ENCODE measurements at places on chromosomes 4 and X.

DNA sequence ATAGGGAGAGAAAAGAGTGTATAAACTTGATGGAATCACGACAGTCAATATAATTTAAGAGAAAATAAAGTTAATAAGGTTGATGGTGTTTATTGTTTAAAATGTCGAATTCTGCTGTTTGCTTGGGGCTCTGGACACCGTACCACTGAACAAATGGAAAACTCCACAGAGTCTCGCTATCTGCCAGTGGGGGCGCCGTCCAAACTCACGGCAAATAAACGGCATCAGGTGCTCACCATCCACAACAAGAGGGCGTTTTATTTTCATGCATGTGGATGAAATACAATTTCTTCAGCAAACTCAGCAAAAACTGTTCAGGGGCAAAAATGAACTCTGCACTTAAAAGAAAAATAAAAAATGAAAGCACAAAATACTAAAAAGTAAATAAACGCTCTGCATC is 46.6 kb upstream of the FAM47C start:
- no peak for DNase-seq

DNA sequence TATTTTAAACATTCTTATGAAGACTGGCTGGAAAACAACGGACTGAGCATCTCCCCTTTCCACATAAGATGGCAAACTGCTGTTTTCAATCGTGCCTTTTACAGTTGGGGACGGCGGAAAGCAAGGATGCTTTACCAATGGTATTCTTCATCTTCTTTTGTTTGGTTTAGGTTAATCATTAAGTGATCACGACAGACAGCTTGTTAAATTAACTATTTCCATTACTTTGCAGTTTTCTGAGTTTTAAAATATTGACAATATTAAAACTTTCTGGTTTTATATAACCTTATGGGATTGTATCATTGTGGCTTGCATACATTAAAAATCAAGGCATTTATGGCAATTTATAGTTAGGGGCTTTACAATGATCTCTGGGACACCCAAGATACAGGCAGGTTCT is 3.8 kb downstream of the MBTPS2 start:
- DNase-seq, result no peak

GRCh38 chr4:111979921-111980320 is 165.3 kb upstream of the FAM241A start:
- no peak for DNase-seq

DNA sequence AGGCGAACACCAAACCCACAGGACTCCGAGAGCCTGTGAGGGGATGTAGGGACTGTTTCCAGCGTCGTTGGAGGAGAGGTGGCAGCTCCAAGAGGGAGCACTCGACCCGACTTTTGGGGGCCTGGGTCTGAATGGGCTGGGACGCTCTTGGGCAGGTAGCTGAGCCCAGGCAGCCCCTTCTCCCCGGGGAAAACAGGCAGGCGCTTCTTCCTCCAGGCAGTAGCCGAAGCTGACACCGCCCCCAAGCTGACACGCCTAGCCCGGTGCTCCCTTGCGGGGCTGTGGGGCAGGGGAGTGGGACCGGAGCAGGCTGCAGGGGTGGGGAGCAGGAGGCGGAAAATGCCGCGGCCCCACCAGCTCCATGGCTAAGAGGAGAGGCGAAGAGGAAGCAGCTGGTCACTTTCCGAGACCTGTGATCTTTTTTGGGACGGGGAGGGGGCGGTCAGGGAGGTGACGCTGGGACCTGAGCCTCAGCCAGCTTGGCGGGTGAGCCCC is 4.2 kb downstream of the NKX1-1 start:
- DNase-seq, result no peak

DNA sequence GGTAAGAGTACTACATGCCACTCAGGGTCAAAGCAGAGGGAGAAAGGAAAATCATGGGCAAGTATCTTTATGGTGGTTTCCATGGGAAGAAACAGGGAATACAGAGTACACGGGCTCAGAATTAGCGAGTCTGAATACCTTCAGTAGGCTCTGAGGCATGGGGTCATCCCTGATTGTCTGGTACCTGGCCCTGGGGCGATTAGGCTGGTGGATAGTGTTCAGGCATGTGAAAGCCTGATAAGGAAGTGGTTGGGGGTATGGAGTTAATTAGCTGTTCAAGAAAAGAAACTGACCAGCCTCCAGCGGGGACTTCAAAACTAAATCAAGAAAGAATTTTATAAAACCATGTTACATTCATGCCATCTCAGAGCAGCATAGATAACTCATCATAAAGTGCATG is 518.8 kb downstream of the RAB28 start:
- no peak for DNase-seq

- no peak for DNase-seq
These were observed 3.2 kb upstream of the HELT start for GRCh38 chr4:185015108-185015507.

- no peak for DNase-seq
These were observed 215.6 kb upstream of the PPARGC1A start for GRCh38 chr4:24105327-24106038.

- DNase-seq, result no peak
These were observed 426.5 kb upstream of the FRG1 start for GRCh38 chr4:189514209-189514608.

- DNase-seq, result no peak
These were observed 139.5 kb downstream of the MAGEC1 start for GRCh38 chrX:142043196-142043595.

DNA sequence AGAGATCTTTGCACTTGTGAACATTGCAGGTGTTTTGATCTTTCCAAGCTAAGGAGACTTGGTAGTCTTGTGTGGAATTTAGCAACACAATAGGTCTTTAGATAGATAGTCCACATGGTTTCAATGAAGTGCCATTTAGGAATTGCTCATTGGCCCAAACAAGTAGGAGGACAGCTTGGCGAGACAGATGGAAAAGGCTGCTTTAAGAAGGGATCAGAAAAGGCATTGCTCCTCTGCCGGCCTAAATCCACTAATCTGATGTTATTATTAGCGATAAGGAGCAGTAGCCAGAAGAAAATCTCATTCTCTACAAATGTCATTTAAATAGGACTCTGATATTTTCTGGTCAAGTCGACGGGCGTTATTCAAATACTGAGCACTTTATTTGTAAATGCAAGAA is 99.7 kb downstream of the AFF2 start:
- DNase-seq, result no peak

DNA sequence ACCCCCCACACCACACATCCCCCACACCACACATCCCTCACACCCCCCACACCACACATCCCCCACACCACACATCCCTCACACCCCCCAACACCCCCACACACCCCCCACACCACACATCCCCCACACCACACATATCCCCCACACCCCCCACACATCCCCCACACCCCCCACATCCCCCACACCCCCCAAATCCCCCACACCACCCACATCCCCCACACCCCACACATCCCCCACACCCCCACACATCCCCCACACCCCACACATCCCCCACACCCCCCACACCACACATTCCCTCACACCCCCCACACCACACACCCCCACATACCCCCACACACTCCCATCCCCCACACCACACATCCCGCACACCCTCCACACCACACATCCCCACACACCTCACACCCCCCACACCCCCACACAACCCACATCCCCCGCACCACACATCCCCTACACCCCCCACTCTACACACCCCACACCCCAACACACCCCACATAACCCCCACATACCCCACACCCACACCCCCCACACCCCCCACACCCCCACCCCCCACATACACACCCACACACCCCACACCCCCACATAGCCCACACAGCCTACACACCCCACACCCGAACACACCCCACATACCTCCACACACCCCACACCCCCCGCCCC is 172.9 kb downstream of the DCLK2 start:
- DNase-seq, result no peak

DNA sequence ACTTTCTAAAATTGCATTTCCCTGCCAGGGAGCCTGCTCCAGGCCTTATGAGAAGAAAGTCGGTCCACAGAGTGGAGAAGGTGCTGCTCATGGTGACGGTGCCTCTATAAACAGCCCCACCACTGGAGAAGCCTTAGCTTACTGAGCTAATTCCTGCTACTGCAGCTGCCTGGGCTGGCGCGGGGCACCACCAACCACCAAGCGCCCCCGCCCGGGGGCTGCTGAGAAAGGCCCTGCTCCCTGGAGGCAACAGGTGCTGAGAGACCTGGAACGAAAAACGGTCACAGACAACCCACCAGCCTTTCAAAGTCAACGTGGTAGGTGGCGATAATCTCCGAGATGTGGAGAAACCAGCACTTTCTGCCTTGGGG is 2.9 kb downstream of the HCFC1 start:
- peak; percentile 60 for DNase-seq

GRCh38 chr4:183399616-183400015 is 44.8 kb upstream of the CDKN2AIP start:
- DNase-seq, result no peak

- no peak for DNase-seq
These were observed 53.4 kb downstream of the ZNF518B start for GRCh38 chr4:10403633-10404445.

GRCh38 chrX:110120025-110120424 is 117.1 kb downstream of the TMEM164 start:
- no peak for DNase-seq

DNA sequence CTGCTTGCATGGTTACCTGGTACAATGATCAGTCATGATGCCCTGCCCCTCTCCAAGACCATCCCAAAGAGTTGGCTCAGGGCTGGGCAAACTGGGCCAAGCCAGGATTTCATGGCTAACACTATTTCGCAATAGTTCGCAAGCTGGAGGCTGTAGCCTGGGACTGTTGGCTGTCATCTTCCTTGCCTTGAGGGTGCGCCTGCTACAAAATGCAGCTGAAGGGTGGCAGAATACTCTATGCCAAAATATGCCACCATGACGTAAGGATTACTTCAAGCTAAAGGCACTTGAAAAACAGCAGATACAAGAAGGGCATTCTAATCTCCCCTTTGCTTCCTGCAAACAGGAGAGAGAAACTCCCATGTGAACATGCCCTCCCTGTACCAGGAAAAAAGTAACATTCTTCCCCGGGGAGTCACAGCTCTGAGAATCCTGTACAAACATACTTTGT is 21.0 kb downstream of the SAT1 start:
- DNase-seq, result no peak

DNA sequence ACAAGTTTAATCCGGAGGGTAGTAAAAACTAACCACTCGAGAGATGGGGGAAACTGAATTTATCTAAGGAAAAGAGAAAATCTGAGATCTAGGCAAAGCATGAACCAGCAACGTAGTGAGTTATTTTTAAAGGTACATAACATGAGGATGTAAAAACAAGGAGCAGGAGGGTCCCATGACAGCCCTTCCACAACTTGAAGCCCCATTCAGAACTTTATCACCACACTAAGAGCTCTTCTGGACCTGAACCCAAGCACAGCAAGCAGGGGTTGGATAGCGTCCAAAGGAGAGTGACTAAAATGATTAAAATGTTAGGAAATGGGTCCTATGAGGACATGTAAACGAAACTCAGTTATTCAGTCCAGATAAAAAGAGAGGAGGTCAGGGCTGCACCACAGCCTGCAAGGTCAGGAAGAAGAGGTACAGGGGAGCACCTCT is 16.2 kb downstream of the SH3RF1 start:
- DNase-seq, result no peak

DNA sequence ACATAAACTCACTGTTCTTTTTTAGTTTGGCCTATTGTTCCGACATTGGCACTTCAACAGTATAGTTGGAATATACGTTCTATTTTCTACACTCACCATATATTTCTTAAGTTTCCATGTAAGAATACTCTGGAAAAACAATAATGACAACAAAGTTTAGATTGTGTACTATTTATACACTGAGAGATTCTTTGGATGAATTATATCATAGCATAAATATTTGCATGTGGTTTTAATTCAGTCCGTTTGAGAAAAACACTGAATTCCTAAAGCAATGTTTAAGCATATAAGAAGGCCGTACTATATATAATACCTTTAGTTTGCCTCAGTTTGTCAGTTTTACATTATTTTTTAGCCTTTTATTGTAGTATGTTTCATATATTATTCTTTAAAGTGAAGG is 82.4 kb downstream of the RAP1GDS1 start:
- no peak for DNase-seq

GRCh38 chr4:55571806-55572205 is 20.2 kb downstream of the PDCL2 start:
- DNase-seq, result no peak

DNA sequence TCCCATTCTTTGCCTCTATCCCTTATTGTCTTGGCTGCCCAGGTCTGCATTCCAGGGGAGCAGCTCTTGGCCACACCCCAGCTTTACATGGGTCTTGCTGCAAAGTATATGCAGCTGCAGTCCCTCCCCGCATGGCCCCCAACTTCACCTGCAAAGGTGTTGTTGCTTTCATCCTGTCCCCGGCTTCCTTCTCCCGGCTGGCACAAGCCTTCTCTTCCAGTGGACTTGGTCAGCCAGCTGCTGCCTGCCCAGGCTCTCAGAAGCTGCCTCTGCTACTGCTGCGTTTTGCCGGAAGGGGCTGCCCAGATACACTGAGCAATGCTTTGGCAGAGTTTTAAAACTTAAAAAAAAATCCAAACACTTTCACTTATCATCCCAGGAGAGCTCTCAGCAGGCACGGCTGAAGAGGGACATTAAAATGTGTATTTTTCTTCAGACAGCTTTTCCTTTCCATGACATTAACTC is 121.2 kb upstream of the PDLIM3 start:
- DNase-seq, result no peak

DNA sequence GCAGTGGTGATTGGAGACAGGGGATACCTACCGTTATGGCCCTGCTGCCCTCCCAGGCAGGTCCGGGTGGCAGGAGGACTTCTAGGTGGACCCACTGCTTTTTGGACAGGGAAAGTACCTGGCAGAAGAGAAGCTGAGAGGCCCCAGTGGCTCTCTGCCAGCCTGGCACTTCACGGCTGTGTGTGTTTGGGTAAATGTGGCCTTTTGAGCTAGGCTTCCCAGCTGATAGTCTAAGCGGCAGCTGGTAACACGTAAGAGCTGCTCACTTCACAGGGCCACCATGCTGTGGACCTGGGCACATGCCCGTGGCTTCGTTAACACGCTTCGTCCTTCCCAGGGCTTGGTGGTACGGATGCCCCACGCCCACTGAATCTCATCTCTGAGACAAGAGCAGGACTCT is 92.0 kb upstream of the CLCN4 start:
- no peak for DNase-seq

GRCh38 chr4:61425315-61425714 is 225.2 kb downstream of the ADGRL3 start:
- DNase-seq, result no peak

DNA sequence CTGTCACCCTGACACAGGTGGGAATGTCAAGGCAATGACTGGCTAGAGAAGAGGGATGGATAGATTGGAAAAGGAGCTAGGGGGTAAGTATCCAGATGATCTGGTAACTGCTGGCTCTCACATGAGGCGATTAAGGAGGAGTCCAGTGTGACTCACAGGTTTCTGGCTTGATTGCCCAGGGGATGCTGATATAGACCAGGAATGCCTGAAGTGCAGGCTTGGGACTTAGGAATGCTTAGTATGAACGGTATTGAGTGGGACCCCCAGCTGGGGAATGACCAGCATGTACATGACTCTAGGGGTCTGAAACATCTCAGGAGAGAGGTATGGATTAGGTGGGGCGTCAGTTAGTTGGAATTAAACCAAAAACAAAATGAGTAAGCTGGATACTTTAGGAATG is 65.8 kb upstream of the PRPS1 start:
- no peak for DNase-seq

- DNase-seq, result no peak
These were observed 174.2 kb downstream of the NHS start for GRCh38 chrX:17549107-17549651.

All from activated T-cell treated with anti-CD3 and anti-CD28 coated beads, Interleukin-2, amount 50 U/mL, for 24 hours (primary cell).